ENCODE measurements at places on chromosomes 3 and 15. TPM values are rescaled to one million over a fixed set of nuclear protein-coding genes. Genes with fewer than 3 reads are reported as not detected.

The COLQ gene
- total RNA-seq = 3.9 TPM

The MYZAP gene
- total RNA-seq = 25.1 TPM

The WDR76 gene
- total RNA-seq = 2.7 TPM

DNA sequence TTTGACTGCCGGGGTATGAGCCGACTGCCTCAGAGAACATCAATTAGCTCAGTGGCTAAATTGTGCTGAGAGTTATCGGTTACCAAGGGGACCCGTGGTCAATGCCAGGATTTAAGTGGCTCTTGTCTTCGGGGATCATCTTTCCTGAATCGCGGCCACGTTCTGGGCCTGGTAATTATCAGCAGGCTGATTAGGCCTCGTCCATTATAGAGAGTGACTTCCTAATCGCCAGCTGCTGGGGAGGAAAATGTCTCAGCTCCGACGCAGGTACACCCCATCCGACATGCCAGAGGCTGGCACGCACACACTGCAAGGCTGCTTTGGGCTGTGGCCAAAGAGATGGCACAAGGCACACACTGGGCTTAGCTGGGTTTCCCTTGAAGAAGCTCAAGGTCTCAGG, 10.6 kb downstream of the TRH start:
- H3K4me1 ChIP-seq = no peaks in the 10 kb centered on the region
- DNase-seq = no peak
- no peak overlapping the region for H3K4me3 ChIP-seq
- no peaks in the 10 kb centered on the region for H3K36me3 ChIP-seq

- no peak overlapping the region for H3K27ac ChIP-seq
- H3K4me1 ChIP-seq = no peaks in the 10 kb centered on the region
- DNase-seq = no peak
- H3K4me3 ChIP-seq = no peak overlapping the region
- H3K27me3 ChIP-seq = no peaks in the 10 kb centered on the region
Observed at GRCh38 chr3:65558826-65559225, 479.9 kb downstream of the MAGI1 start.

DNA sequence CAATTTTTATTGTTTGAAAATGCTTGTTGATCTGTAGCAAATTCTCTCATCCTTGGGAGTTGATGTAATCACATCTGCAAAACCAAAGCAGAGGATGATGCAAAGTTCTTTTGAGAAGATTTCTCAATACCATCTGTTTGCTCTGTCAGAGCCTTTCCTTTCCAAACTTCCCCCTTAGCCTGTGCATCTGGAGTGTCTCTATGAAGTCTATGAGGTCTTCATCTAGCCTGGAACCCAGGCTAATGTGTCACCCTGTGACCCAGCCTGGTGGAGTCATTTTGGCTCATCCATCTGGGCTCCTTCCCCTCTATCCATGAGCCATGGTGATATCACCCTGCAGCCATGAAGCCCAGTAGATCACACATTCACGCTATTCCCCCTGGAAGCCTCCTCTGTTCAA, 123.2 kb upstream of the SLC7A14 start:
- DNase-seq = no peak
- no peak overlapping the region for H3K27ac ChIP-seq
- H3K4me3 ChIP-seq = no peak overlapping the region
- no peaks in the 10 kb centered on the region for H3K4me1 ChIP-seq

DNA sequence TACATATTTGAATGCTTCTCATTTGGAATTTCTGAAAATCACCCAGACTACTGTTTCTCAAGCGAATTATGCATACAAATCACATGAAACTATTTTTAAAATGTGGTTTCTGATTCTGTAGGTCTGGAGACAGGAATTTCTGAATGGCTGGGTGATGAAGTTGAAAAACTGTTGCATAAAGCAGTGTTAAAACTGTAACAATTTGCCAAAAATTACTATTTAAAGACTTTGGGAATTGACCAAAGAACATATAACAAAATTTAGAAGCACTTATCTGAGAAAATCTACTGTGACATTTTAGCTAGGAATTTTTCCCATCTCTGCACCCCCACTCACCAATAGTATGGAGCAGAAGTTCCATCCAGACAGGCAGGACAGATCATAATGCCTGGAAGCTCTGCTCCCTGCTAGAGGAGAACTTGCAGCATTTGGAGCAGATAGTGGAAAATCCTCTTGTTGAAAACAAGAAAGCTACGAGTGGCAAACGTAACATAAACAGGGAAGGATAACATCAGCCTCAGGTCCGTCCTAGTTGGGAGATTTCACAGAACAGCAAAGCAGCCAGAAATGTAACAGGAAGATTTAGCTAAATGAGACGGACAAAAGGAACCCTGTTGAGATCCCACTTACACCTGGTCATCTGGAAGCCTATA, 132.3 kb upstream of the MCTP2 start:
- H3K27ac ChIP-seq = no peak overlapping the region
- no peak overlapping the region for H3K4me3 ChIP-seq
- DNase-seq = no peak
- no peaks in the 10 kb centered on the region for H3K4me1 ChIP-seq
- no peaks in the 10 kb centered on the region for H3K36me3 ChIP-seq

DNA sequence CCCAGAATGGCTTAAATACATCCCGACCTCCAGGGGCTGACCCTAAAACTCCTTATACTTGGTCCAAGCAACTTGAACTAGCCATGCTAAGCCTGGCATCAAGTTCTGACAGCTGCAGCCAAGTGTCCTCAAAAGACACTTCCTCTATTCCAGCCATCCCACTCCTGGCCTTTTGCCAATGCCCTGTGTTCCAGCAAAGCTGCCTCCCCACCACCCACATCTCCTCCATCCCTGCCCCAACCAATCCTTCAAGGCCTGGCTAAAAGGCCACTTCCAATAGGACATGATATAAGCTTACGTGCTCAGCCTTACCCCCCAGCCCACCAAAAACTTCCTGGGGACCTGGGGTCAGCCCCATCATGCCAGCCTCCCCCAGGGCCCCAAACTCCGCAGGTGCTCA, 40.9 kb downstream of the SEMA3G start:
- DNase-seq = no peak
- H3K4me1 ChIP-seq = peaks cover 13% of the 10 kb centered on the region
- no peak overlapping the region for H3K27ac ChIP-seq
- H3K27me3 ChIP-seq = no peaks in the 10 kb centered on the region
